Activated naive CD4-positive, alpha-beta T cell treated with anti-CD3 and anti-CD28 coated beads, Interleukin-2, amount 50 U/mL, for 16 hours (primary cell): ENCODE measurements at places on chromosomes 7 and 10.

DNA sequence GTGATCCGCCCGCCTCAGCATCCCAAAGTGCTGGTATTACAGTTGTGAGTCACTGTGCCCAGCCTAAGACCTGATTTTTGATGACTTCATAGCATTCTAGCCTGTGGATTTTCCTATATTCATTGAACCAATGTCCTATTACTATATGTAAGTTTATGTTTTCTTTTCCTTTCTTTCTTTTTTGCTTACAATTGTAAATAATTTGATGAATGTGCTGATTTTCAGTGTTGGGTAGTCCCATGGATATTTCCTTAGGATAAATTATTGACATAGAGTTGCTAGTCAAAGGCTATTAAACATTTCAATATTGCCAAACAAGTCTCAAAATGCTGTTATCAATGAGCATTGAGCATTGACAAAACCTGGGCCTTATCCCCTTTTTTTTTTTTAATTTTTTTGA, 9.9 kb upstream of the PHYH start:
- no peak for DNase-seq

GRCh38 chr7:418636-419280, 100.9 kb downstream of the PDGFA start:
- peak; percentile 1 for DNase-seq

- DNase-seq = no peak
Observed at GRCh38 chr10:3835770-3836169, 50.8 kb upstream of the KLF6 start.

DNA sequence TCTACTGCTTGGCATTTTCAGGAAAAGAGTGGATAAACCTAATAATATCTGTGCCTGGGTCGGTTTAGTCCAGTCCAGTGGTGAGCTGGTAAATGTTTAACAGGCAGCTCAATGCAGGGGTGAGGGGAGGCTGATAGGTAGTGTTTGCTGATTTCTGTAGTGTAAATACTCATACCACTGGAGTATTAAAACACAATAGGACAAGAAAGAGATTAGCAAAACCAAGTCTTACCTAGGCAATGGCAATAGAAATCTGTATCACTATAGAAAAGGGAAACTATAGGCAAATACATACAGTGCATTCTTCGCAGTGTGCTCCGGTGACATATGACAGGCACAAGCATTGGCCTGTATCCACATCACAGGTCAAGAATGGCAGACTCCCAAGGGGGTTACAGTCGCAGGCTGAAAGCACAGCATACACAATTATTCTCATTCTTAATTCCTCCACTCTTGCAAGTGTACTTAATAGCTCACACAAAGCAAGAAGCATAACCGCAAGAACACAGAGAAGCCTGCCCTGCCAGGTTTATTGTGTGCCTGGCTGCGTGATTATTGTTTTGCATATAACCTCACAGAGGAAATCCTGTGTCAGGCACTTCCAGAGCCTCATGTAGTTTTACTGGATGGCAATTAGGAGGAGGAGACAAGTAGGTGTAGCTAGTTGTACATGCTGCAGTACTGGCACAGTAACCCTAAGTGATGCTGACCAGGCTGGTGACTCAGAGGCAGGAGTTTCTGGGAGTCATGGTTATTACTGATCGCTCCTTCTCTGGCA, 35.0 kb downstream of the LAMB4 start:
- no peak for DNase-seq

DNA sequence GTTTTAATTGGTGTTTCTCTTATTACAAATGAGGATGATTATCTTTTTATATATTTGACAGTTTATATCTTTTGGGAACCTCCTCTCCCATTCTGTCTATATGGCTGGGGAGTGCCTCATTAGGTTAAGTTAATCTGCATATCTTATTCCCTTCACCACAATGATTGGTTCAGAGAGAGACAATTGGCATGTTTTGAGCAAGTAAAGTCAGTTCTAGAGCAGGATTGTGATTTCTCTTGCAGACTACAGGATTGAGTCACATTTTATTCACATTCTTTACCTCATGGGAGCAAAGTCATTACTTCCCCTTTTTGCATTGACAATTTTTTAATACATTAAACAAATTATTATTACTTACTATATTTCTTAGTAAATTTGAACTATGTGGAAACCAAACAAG, 345.6 kb downstream of the MDFIC start:
- DNase-seq = no peak

- DNase-seq = no peak
Observed at GRCh38 chr10:35388197-35388596, 51.9 kb downstream of the CCNY start.
